Lung (tissue), 17 donors: ENCODE measurements at places on chromosomes 5 and 9. TPM values are rescaled to one million over a fixed set of nuclear protein-coding genes. Genes with fewer than 3 reads are reported as not detected.

DNA sequence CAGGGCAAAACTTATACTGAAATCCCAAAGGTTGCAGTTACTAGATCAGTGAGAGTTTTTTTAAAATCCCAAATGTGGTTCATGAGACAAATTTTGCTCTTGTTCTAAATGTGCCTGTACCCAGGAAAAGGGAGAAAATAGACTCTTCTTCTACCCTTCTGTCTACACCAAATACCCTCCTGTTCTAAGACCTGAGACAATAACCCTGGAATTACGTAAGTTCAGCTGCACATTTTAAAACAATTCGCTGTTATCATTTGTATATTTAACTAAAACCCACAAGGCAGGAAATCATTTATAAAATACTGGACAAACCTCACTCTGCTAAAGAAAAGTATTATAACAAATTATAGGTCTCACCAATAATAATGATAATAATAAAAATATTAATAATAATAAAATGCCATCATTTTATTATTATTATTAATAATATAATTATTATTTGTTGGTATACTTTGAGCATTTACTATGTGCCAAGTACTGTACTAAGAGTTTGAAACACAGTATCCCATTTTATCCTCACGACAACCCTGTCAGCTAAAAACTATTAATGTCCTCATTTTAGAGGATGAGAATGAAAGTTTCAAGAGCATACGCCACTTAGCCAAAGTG lies 49.8 kb upstream of the AFAP1L1 start:
- no peak for DNase-seq

GRCh38 chr5:53424686-53425615 lies 55.5 kb upstream of the FST start:
- DNase-seq = no peak

DNA sequence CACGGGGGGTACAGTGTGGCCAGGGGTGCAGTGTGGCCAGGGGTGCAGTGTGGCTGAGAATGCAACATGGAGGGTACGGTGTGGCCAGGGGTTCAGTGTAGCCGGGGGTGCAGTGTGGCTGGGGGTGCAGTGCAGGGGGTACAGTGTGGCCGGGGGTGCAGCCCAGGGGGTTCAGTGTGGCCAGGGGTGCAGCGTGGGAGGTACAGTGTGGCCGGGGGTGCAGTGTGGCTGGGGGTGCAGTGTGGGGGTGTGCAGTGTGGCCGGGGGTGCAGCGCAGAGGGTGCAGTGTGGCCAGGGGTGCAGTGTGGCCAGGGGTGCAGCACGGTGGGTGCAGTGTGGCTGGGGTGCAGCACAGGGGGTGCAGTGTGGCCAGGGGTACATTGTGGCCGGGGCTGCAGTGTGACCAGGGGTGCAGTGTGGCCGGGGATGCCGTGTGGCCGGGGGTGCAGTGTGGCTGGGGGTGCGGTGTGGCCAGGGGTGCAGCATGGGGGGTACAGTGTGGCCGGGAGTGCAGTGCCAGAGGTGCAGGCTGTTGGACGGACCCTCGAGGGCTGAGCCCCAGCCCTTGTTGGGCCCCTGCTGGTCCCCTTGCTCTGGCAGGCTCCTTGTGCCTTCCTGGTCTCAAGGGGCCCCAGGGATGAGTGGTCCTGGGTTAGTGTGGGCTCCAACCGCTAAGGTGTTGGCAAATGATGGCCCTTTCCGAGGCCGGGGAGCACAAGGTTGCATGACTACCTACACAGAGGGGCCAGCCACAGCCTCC lies 17.9 kb downstream of the TPPP start:
- no peak for DNase-seq

DNA sequence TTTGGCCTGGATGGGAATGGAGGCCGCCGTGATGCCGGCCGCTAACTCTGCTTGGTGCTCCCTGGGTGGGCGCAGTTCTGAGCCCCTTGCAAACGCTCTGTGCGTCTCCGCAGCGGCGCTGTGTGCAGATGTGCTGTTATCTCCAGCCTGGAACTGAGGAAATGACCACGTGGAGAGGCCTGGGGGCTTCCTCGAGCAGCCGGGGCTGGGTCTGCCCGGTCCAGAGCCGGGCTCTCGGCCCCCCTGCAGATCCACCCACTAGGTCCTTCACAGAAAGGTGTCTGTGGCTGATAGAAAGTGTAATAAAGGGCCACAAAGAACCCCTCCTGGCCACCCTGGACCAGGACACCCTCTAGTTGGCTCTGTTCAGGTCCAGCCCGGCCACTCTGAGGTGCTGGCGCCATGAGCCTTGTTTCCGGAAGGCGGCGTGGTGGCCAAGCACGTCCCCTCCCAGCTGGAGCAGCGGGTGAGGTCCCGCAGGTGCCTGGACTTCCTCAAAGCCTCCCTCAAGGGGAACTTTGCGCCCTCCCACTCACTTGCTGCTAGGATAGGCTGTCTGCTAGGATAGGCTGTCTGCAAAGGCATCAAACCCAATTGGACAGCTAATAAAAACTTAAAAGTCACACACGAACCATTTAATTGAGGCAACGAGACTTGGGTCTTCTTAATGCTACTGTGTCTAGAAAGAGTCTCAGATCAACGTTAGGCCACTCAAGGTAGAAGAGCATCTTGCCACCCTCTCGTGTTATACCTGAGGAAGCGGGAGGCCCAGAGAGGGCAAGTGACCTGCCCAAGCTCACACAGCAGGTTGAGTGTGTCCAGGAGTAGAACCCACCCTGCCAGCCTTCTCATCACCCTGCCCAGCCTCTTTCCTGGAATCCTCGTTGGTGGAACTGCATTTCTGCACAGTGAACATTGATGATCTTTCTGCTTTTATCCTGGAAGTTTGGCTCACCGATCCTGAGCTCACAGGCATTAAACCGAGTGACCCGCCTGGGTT lies 109.3 kb upstream of the FCN2 start:
- DNase-seq = no peak

DNA sequence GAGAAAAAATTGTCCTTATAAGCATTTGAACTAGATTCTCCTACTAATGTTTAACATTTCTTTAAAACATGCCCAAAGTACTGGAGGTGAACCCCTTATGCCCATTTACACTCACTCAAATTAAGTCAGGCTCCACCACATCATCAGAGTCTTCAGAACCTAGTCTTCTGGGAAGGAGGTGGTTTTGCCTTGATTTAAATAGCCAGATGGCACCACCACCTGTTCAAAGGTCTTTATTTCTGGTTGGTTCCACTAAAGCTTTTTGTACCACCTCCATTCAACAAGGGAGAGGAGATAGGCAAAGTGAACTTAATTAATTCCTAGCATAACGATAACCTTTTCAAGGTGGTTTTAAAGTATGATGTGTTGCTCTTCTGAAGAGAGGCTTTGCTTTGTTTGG lies 189.5 kb downstream of the SLF1 start:
- DNase-seq = no peak

Gene PLPPR1
- 1.4 TPM for polyA plus RNA-seq

Gene EXOC3
- polyA plus RNA-seq = 34.8 TPM

Gene KIAA0825
- 0.79 TPM for polyA plus RNA-seq

Gene SPAAR
- 5.7 TPM for polyA plus RNA-seq
